ENCODE measurements at places on chromosomes 7 and 10. TPM values are rescaled to one million over a fixed set of nuclear protein-coding genes. Genes with fewer than 3 reads are reported as not detected.

- DNase-seq: no peak
- H3K27me3 ChIP-seq: no peaks in the 10 kb centered on the region
- peaks cover 6% of the 10 kb centered on the region for H3K4me1 ChIP-seq
- peaks cover 21% of the 10 kb centered on the region for H3K36me3 ChIP-seq
- no peak overlapping the region for H3K4me3 ChIP-seq
Observed at GRCh38 chr7:107591421-107591820, 11.4 kb downstream of the BCAP29 start.

GRCh38 chr10:131811630-131812403 lies 89.0 kb upstream of the PPP2R2D start:
- H3K4me1 ChIP-seq: peaks cover 3% of the 10 kb centered on the region
- peaks cover 29% of the 10 kb centered on the region for H3K27me3 ChIP-seq
- no peak overlapping the region for H3K4me3 ChIP-seq
- DNase-seq: peak; percentile 2

- no peaks in the 10 kb centered on the region for H3K36me3 ChIP-seq
- H3K4me3 ChIP-seq: no peak overlapping the region
- H3K27me3 ChIP-seq: peaks cover 3% of the 10 kb centered on the region
- H3K4me1 ChIP-seq: no peaks in the 10 kb centered on the region
- DNase-seq: no peak
Observed at GRCh38 chr10:4051641-4052151, 266.7 kb upstream of the KLF6 start.

DNA sequence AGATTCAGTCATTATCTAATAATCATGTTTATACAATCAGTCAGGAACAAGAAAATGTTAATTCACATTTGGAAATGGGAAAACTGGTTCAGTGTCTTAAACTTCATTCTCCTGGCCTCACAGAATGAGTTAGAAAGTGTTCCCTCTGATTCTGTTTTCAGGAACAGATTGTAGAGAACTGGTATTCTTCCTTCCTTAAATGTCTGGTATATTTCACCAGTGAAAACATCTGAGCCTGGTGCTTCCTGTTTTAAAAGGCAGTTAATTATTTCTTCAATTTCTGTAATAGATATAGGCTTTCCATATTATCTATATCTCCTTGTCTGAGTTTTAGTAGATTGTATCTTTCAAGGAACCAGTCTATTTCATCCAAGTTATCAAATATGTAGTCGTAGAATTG lies 97.1 kb upstream of the TMEM168 start:
- no peak overlapping the region for H3K4me3 ChIP-seq
- no peaks in the 10 kb centered on the region for H3K27me3 ChIP-seq
- DNase-seq: no peak
- peaks cover 24% of the 10 kb centered on the region for H3K36me3 ChIP-seq

DNA sequence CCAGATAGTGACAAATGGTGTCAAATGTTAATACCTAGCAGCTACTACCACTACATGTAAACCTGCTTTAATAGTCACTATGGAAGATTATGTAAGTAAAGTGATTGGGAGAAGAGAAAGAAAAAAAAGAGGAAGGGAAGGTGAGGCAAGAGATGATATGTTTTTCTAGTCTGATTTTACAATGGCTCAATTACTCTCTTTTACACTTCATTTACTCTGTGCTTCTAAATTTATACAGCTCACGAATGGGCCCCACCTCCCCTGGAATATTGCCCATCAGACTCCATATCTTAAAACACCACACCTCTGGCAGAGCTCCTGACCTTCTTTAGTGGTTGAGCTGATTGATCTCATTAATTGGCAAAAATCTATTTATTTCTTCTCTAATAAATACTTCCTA lies 28.0 kb upstream of the IKZF1 start:
- no peak overlapping the region for H3K4me3 ChIP-seq
- no peaks in the 10 kb centered on the region for H3K36me3 ChIP-seq

ZNF117 gene
- total RNA-seq: 63.3 TPM

- H3K27me3 ChIP-seq: peaks cover 4% of the 10 kb centered on the region
- peaks cover 3% of the 10 kb centered on the region for H3K4me1 ChIP-seq
- no peaks in the 10 kb centered on the region for H3K36me3 ChIP-seq
- H3K4me3 ChIP-seq: no peak overlapping the region
Observed at GRCh38 chr7:101677391-101677790, 48.3 kb upstream of the MYL10 start.

DNA sequence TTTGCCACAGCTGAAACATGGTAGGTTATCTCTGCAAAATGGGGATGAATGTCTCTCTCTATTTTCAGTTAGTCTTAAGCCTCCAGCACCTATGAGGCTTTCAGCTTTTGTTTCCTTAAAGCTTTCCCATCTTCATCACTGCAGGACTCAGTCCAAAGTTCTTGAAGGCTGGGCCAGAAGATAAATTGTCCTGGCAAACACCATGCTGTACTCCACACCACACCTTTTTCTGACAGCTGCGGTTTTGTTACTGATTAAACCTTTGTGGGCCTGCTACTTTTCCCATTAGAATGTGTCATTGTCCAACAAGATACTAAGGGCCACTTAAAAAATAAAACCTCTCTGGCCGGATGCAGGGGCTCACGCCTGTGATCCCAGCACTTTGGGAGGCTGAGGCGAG lies 87.2 kb upstream of the A1CF start:
- H3K4me3 ChIP-seq: no peak overlapping the region
- H3K4me1 ChIP-seq: peaks cover 23% of the 10 kb centered on the region
- H3K27ac ChIP-seq: no peak overlapping the region
- no peaks in the 10 kb centered on the region for H3K36me3 ChIP-seq
- DNase-seq: no peak

KAZALD1 gene
- total RNA-seq: 1.3 TPM

GRCh38 chr7:139711991-139712743 lies 65.6 kb downstream of the HIPK2 start:
- H3K4me1 ChIP-seq: peaks cover 42% of the 10 kb centered on the region
- peak overlapping the region; percentile 92 for H3K27ac ChIP-seq
- H3K4me3 ChIP-seq: no peak overlapping the region
- no peaks in the 10 kb centered on the region for H3K27me3 ChIP-seq

OR9A2 gene
- not detected for total RNA-seq

DNA sequence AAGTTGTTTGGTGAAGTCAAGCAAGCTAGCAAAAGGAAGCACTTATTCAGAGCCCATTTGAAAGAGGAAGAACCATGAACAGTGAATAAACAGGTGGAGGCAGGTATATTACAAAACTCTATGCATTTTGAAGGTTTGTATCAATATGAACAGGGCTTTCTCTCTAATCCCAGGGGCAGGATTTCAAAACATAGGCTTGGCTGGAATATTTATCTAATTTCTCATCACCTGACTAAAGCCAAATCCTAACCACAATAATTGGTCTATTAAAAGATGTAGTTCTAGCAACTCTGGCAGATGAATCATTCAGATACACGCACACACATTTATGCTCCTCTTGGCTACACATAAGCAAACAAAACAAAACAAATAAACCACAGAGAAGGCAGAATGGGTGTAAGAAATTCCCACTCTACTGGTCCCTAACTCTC lies 554.4 kb downstream of the INHBA start:
- H3K27me3 ChIP-seq: no peaks in the 10 kb centered on the region
- H3K4me1 ChIP-seq: peaks cover 1% of the 10 kb centered on the region
- no peak overlapping the region for H3K4me3 ChIP-seq
- no peak overlapping the region for H3K27ac ChIP-seq
- DNase-seq: no peak

OR6B1 gene
- not detected for total RNA-seq

GRCh38 chr7:21318916-21319270 lies 109.0 kb upstream of the SP4 start:
- peaks cover 2% of the 10 kb centered on the region for H3K27me3 ChIP-seq
- H3K4me3 ChIP-seq: no peak overlapping the region
- H3K27ac ChIP-seq: no peak overlapping the region
- H3K36me3 ChIP-seq: no peaks in the 10 kb centered on the region

- H3K36me3 ChIP-seq: peaks cover 6% of the 10 kb centered on the region
- peak overlapping the region; percentile 33 for H3K27ac ChIP-seq
- no peak for DNase-seq
- H3K4me1 ChIP-seq: peaks cover 33% of the 10 kb centered on the region
- H3K27me3 ChIP-seq: no peaks in the 10 kb centered on the region
- H3K4me3 ChIP-seq: no peak overlapping the region
Observed at GRCh38 chr7:98133181-98133580, 26.5 kb downstream of the LMTK2 start.

DNA sequence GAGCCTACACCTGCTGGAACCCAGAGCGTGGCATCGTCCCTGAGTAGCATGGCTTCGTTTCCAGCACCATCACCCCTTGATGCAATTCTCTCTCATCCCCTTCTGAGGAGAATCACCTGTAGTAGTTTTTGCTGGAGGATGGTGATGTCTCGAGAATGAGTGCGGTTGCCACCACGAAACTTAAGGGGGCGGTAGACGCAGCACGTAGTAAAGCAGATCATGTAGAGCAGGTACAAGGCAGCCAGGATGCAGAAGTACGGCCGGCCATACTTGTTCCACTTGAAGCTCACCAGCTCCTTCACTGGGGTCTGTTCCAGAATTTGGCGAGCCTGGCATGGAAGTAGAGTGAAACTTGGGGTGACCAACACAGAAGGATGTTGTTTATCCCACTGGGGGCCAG lies 8.1 kb downstream of the TRPV5 start:
- no peak for DNase-seq
- peaks cover 18% of the 10 kb centered on the region for H3K27me3 ChIP-seq
- H3K4me3 ChIP-seq: no peak overlapping the region
- no peaks in the 10 kb centered on the region for H3K36me3 ChIP-seq
- peaks cover 5% of the 10 kb centered on the region for H3K4me1 ChIP-seq

- H3K4me1 ChIP-seq: peaks cover 2% of the 10 kb centered on the region
- no peak within 1 kb of the TSS for H3K27ac ChIP-seq
- peak; percentile 47 for DNase-seq
- H3K36me3 ChIP-seq: no peaks in the 10 kb centered on the region
- H3K4me3 ChIP-seq: peak within 1 kb of the TSS; percentile 70
Observed at GRCh38 chr7:102286237-102287110, at the start of gene SH2B2. SH2B2 (plus strand) TSS chr7:102286868; CDS start chr7:102300551, 13,683 bp downstream.

- no peak overlapping the region for H3K27ac ChIP-seq
- H3K36me3 ChIP-seq: no peaks in the 10 kb centered on the region
- peaks cover 61% of the 10 kb centered on the region for H3K27me3 ChIP-seq
- DNase-seq: no peak
- H3K4me1 ChIP-seq: no peaks in the 10 kb centered on the region
Observed at GRCh38 chr7:157630301-157630853, 293.6 kb downstream of the DNAJB6 start.

DNA sequence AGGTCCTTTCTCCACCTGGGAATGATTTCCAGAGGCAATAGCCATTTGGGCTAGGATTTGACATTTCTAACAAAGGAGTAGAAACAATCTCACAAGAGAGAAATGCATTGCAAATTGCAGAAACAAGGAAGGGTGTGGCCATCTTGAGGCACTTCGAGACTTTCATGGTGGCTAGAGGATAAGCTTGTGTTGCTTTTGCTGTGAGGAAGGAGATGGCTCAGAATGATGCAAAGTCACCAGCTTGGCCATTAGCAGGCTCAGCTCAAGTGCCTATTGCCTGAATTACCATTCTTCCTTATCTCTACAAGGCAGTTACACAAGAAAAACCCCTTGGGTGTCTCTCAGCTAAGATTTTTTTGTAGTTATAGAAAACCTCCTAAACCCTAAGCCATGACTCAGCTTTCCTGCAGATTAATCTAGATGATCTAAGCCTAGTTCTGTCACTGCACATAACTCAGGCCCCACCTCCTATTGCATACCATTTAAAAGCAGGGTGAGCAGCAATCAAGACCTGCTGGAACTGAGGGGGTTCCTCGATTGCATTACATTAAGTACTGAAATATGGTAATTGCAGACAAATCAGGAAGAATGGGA lies 683.1 kb downstream of the NRG3 start:
- no peak overlapping the region for H3K4me3 ChIP-seq
- no peaks in the 10 kb centered on the region for H3K4me1 ChIP-seq
- DNase-seq: no peak
- H3K27me3 ChIP-seq: no peaks in the 10 kb centered on the region
- H3K36me3 ChIP-seq: no peaks in the 10 kb centered on the region

Measured in progenitor cell of endocrine pancreas (in vitro differentiated cells).